Astrocyte (in vitro differentiated cells and primary cell): ENCODE measurements at places on chromosomes 2 and 18. TPM values are rescaled to one million over a fixed set of nuclear protein-coding genes. Genes with fewer than 3 reads are reported as not detected.

Gene FTCDNL1
- 0.45 and 0.48 TPM in 2 replicates for total RNA-seq

Gene SLC1A4
- total RNA-seq, result 45.9 and 48.9 TPM in 2 replicates

Gene CFC1B
- total RNA-seq, result not detected in 2 replicates

Gene SERPINB13
- total RNA-seq, result not detected in 2 replicates

Gene REG3A
- not detected in 2 replicates for total RNA-seq

Gene IL1R1
- total RNA-seq, result 6.9 and 7.5 TPM in 2 replicates

GRCh38 chr2:77192811-77193289, 329.3 kb downstream of the LRRTM4 start:
- H3K27ac ChIP-seq, result no peak overlapping the region
- no peaks in the 10 kb centered on the region for H3K27me3 ChIP-seq
- DNase-seq, result no peak
- no peaks in the 10 kb centered on the region for H3K4me1 ChIP-seq
- no peak overlapping the region for H3K4me3 ChIP-seq

DNA sequence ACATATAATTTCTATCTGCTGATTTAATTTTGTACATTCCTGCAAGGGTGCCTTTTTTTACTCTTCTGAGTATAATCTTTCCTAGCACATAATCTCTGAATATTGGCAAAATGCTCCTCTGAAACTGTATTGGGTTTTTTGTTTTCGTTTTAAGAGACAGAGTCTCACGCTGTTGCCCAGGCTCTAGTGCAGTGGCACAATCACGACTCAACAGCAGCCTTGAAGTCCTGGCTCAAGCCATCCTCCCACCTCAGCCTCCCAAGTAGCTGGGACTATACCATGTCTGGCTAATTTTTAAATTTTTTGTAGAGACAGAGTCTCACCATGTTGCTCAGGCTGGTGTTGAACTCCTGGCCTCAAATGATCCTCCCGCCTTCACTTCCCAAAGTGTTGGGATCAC, 104.9 kb downstream of the SPTBN1 start:
- DNase-seq, result no peak
- H3K4me3 ChIP-seq, result peak overlapping the region; percentile 85
- H3K36me3 ChIP-seq, result no peaks in the 10 kb centered on the region
- peaks cover 28% of the 10 kb centered on the region for H3K4me1 ChIP-seq
- no peaks in the 10 kb centered on the region for H3K27me3 ChIP-seq

GRCh38 chr18:10301831-10302483, 152.5 kb upstream of the APCDD1 start:
- H3K27me3 ChIP-seq, result no peaks in the 10 kb centered on the region
- DNase-seq, result no peak
- no peak overlapping the region for H3K4me3 ChIP-seq
- peaks cover 4% of the 10 kb centered on the region for H3K4me1 ChIP-seq

DNA sequence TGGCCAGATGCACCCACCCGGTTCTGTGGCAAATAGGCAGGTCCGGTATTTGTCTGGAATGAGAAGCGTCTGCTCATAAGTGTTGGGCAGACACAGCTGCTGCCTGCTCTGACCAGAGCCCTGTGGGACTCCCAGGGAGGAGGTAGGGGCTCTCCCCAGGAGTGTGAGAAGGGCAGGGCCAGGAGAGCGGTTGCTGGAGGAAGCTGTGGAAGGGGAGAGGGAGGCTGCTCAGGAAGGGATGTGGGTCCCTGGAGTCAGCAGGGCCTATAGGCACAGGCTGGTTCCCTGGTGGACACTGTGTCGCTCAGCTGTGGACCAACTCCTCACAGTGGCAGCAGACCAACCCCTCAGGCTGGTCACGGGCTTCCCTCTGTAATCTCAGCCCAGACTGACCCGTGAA, 109.2 kb downstream of the DYSF start:
- DNase-seq, result peak; percentile 12
- H3K27me3 ChIP-seq, result no peaks in the 10 kb centered on the region
- no peak overlapping the region for H3K4me3 ChIP-seq
- H3K27ac ChIP-seq, result no peak overlapping the region

- H3K4me1 ChIP-seq, result no peaks in the 10 kb centered on the region
- H3K27ac ChIP-seq, result no peak overlapping the region
- H3K27me3 ChIP-seq, result peaks cover 4% of the 10 kb centered on the region
- DNase-seq, result no peak
- no peak overlapping the region for H3K4me3 ChIP-seq
Observed at GRCh38 chr2:222242532-222242931, 56.3 kb downstream of the PAX3 start.

DNA sequence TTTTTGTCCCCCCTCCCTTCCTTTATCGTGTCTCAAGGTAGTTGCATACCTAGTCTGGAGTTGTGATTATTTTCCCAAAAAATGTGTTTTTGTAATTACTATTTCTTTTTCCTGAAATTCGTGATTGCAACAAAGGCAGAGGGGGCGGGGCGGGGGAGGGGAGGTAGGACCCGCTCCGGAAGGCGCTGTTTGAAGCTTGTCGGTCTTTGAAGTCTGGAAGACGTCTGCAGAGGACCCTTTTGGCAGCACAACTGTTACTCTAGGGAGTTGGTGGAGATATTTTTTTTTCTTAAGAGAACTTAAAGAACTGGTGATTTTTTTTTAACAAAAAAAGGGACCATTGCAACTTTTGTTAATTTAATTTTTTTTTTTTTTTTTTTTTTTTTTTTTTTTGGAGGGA, 2.1 kb downstream of the SOX11 start:
- H3K4me3 ChIP-seq, result peak overlapping the region; percentile 98
- H3K36me3 ChIP-seq, result no peaks in the 10 kb centered on the region
- DNase-seq, result peak; percentile 7

DNA sequence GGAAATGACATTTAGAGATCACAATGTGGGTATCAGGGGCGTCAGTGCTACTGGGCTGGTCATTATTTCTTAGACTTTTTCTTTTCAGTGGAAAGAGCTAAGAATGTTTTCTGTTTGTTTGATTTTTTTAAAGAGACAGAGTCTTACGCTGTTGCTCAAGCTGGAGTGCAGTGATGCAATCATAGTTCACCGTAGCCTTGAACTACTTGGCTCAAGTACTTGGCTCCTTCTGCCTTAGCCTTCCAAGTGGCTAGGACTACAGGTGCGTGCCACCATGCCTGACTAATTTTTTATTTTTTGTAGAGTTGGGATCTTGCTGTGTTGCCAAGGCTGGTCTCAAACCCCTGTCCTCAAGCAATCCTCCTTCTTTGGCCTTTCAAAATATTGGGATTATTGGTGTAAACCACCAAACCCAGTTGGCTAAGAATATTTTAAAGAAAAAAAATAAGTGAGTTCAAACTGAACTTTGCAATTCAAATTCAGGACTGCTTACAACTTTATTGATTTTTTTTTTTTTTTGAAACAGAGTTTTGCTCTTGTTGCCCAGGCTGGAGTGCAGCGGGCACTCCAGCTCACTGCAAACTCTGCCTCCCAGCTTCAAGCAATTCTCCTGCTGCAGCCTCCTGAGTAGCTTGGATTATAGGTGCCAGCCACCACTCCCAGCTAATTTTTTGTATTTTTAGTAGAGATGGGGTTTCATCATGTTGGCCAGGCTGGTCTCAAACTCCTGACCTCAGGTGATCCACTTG, 154.2 kb downstream of the MIB1 start:
- H3K4me3 ChIP-seq, result no peak overlapping the region
- no peak overlapping the region for H3K27ac ChIP-seq
- no peaks in the 10 kb centered on the region for H3K27me3 ChIP-seq
- no peaks in the 10 kb centered on the region for H3K36me3 ChIP-seq
- no peak for DNase-seq
- H3K4me1 ChIP-seq, result no peaks in the 10 kb centered on the region

DNA sequence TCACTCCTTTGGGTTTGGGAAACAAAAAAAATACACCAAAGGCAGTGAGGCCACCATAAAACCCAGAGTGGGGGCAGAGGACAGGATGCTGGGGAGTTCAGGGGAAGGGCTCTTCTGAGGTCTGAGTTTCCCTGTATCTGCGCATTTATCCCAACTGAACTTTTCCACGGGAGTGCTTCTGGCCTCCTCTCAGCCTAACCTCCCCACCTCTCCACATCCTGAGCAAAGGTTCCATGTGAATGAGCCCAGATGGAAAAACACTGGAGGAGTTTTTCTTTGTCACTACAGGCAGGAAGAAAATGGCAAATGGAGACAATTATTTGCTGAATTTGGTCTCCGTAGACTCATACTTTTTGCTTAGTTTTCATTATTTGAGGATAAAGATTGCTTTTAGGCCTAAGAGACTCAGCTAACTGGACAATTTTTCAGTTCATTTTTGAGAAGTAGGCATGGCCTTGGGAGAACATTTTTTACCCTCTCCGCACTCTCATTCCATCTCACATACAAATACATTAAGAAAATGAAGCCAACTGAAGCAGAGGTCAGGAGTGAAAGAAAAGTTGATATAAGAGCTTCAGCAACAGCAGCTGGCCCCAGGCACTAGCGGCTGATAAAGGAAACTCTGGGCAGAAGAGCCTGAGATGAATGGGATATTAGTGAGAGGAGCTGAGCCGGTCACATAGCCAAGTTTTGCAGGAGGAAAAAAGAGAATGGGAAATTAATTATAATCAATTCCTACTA, 82.6 kb upstream of the CYP1B1 start:
- no peaks in the 10 kb centered on the region for H3K27me3 ChIP-seq
- no peaks in the 10 kb centered on the region for H3K4me1 ChIP-seq
- no peak overlapping the region for H3K4me3 ChIP-seq
- no peaks in the 10 kb centered on the region for H3K36me3 ChIP-seq
- H3K27ac ChIP-seq, result no peak overlapping the region

DNA sequence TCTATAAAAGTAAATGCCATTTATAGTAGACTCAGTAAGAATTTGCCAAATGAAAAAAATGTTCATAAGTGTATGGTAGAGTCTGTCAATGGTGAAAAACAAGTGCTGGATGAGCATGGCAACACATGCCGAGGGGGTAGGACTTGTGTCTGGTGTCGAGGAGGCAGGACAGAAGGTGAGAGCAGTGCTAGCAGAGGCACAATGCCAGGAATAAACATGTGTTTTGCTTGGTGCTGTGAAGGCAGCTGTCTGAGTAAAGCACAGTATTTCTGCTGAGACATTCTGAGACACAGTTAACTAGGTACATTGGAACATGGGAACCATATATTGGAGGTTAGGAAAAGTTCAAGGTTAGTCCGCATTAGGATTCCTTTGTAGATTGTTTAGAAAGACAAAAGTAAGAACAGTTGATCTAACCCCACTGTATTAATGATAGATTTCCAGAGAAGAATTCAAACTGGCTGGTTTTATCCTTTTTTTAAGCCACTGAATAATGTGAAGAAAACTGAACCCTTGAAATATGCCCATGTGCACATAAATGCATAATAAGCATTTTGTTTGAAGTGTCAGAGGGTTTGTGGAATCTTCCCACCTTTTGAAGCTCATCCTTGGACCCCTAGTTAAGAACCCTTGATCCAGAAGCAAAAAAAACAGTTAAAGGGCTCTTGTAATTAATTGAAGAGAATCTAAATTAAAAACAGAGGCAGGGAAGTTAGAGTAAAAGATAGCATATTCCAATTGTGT, 7.1 kb downstream of the RBM45 start:
- no peak for DNase-seq
- H3K27ac ChIP-seq, result no peak overlapping the region
- H3K36me3 ChIP-seq, result peaks cover 15% of the 10 kb centered on the region
- no peaks in the 10 kb centered on the region for H3K27me3 ChIP-seq
- no peaks in the 10 kb centered on the region for H3K4me1 ChIP-seq

DNA sequence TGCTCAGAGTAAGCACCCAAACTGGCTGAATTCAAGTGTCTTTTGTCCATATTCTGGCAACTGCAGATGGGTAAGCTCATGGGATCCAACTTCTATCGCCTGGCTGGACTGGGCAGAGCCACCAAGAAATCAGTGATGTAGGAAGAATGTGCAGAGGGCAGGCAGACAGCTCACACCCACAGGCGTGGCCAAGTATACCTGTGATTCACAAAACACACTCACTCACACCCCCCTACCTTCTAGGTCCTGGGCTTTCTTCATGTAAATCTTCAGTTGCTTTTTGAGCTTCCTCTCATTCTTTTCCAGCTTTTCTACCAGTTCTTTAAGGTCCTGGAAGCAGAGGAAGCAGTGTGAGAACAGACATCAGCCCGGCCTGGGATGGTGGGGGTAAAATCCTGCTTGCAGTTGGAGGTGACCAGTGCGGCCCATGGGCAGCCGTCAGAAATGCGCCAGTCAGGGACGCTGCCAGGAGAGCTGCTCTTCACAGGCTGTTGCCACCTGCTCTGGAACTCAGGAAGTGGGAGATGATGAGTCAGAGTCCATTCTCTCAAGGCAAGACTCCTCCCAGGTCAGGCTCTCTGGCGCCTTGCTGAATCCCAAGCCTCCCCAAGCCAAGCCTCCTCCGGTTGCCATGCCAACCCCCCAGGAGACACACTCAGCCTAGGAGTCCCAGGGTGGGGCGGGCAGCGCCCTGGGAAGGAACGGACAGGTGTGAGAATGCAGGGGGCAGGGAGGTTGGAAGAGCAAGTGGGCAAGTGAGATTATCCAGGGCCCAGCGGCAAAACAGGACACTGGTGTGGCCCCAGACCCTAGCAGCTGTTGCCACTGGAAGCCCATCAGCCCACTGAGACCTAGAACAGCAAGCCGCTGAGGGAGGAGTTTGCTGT, 36.2 kb upstream of the ACAA2 start:
- H3K27ac ChIP-seq, result no peak overlapping the region
- H3K4me1 ChIP-seq, result peaks cover 16% of the 10 kb centered on the region

GRCh38 chr2:203352604-203353255, 24.5 kb downstream of the ABI2 start:
- no peaks in the 10 kb centered on the region for H3K4me1 ChIP-seq
- no peak for DNase-seq
- H3K27ac ChIP-seq, result no peak overlapping the region
